ENCODE measurements at places on chromosomes 16 and 17.
A peak's percentile ranks its signal among the peaks of the same experiment; 100 is the strongest.

DNA sequence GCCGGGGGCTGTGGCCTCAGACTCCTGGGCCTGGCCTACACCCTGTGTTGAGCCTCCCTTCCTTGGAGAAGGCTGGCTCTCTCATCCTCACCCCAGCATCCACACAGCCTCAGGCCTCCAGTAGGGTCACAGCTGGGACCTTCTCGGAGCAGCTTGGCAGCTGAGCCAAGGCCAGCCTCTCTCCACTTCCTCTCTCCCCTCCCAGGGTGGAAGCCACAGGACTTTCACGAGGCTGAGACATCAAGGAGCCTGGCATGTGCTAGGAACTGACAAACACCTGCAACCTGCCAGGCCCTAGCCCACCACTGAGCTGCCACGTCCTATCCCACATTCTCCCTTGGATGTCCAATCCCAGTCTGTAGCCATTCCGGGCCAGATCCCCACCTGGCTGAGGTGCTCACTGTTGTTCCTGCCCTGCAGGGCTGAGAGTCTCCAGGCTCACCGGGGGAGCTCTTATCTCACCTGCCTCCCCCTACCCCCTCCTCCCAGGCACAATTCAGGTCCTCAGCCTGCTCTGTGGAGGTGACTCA is 3.1 kb downstream of the MMP15 start:
- DNase-seq: no peak

- DNase-seq: no peak
Observed at GRCh38 chr17:75011401-75012095, 922 bp upstream of the MRPL58 start.

DNA sequence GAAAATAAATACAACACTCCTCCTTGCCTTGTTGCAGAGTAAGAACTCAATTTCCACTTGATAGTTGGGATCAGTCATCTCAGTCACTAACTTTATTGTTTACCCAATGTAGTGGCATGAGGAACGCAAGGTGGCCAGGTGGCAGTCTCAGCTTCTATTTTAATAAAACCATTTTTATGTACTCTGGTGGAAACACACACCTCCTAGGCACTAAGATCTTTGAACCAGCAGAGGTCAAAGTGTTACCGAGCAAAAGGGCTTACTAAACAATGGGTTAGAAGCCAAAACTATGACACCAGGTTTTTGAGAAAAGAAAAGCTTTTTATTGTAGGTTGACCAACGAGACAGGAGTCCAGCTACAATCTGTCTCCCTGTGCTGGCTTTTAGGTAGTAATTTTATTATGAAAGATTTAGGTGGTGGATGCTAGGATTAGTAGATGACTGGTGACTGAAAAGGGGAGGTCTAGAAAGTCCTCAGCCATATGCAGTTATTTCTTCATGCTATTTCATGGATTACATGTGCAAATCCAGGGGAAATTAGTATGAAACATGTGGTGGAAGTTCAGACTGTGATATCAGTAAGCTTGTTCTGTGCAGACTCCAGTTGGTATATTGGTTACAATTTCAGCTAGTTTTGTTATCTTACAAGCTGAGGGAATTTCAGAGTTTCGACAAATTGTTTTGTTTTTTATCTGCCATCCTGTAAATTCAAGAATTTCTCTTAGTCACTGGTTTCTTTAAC is 122.3 kb downstream of the PCTP start:
- DNase-seq: no peak

- no peak for DNase-seq
Observed at GRCh38 chr16:53080345-53081031, 25.7 kb downstream of the CHD9 start.

DNA sequence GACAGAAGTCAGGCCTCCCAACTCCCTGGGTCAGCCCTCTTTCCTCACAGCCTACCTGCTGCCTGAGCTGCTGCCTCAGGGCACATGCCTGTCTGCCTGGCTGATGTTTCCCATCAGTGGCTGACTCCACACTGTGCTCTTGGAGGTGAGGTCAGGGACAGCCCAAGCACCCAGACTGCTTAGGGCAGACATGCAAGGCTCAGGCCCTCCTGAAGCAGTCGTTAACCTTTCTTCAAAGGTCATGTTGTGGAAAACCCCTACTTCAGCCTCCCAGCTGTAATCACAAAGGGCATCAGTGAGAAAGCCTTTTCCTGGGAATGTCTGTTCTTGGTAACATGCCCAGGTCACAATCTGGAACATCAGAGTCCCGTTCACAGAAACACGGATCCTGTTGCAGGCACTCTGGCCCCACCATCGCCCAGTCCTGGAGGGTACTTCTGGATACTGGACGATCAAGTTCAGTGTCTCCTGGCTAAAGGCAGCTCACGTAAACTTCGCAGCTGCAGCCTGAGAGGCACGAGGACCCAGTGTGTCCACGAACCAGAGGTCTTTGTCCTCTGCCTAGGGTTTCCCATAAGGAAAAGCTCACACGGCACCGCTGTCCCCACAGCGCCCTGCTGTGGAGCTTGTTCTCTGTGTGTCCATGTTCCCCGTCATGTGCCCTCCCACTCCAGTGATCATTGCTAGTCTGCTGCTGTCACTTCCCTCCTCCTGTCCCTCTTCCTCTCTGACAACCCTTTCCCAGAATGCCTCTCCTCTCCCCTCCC is 54.9 kb downstream of the GNAO1 start:
- peak; percentile 4 for DNase-seq

DNA sequence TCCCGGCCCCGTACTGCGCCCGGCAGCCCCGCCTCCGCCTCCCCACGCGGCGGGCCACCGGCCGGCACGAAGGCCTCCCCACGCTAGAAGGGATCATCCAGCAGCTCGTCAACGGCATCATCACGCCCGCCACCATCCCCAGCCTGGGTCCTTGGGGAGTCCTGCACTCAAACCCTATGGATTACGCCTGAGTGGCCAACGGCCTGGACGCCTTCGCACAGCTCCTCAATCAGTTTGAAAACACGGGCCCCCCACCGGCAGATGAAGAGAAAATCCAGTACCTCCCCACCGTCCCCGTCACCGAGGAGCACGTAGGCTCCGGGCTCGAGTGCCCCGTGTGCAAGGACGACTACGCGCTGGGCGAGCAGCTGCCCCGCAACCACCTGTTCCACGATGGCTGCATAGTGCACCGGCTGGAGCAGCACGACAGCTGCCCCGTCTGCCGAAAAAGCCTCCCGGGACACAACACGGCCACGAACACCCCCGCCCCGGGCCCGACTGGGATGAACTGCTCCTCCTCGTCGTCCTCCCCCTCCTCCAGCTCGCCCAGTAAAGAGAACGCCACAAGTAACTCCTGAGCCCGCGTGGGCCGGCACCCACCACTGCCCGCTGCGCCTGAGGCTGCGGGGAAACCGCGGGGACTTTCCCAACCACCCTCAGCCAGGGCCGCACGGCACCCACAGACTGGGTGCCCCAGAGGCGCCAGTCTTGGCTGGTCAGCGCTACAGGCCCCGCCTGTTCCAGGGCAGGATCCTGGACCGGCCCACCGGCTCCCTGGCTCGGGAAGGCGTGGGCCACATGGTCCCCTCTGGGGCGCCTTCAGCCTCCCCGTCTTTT is 39.0 kb upstream of the AKAP1 start:
- DNase-seq: no peak

DNA sequence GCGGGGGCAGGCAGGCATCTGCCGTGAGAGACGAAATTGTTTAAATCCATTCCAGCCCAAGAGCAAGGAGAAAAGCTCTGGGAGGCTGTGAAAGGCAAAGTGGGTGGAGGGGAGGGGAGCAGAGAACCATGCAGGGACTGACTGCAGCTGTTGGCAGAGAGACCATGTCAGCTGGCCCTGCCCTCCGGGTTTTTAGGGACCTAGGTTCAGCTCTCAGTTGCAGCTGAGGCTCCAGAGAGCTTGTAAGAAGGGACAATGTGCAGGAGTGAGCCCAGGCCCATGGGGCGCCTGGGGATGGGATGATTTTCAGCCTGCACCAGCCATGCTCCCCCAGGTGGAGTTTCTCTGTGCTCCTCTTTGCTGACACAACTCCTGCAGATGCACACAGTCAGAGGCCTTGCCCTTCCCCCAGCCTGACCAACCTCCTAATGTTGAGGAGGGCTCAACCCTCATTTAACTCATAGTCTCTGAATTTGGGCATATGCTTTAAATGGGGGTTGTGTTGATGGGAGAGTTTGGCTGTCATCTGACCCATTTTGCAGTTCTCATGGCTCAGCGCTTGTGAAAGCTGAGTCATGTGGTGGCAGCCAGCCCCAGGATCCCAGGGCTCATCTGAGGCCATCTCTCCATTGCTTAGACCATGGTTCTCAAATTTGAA is 70.9 kb downstream of the PLXDC1 start:
- DNase-seq: no peak

GRCh38 chr17:81097943-81098308 is 63.0 kb downstream of the BAIAP2 start:
- DNase-seq: peak; percentile 57

GRCh38 chr17:3959921-3960601 is 4.2 kb downstream of the ATP2A3 start:
- no peak for DNase-seq

GRCh38 chr16:59611556-59611955 is 877.4 kb upstream of the GOT2 start:
- DNase-seq: no peak

GRCh38 chr17:60128171-60128859 is 21.5 kb upstream of the CA4 start:
- no peak for DNase-seq

- no peak for DNase-seq
Observed at GRCh38 chr17:63349478-63350000, 96.6 kb downstream of the CYB561 start.

DNA sequence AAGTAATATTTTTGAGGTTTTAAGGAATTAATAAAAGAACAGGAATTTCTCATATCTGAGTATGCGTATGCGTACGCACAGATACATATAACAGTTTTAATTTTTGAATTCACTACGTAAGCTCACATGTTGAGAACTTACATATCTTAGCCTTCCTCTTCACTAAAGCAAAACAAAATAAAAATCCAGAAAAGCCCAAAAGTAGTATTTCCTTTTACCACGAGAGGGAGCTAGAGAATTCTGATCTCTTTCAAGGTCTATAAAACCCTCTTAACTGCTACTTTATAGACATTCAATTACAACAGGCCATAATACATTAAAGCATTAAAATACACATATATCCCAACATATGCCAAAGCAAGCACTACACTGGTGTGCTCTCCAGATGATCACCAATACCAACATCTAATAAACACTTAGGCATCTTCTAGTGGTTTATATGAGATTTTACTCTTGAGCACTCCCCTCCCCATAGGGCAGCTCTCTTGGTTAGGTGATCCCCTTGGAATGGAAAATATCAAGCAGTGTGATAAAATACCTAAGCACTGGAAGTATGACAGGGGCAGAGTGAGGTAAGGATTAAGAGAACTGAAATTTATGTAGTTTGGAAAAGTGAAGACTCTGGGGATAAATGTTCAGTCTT is 94.0 kb downstream of the SKAP1 start:
- DNase-seq: peak; percentile 97

- DNase-seq: no peak
Observed at GRCh38 chr17:28151001-28151400, 108.5 kb downstream of the NLK start.

- DNase-seq: no peak
Observed at GRCh38 chr17:64219571-64219970, 43.5 kb downstream of the TEX2 start.

- DNase-seq: peak; percentile 75
Observed at GRCh38 chr17:81514739-81515529, 2.3 kb upstream of the ACTG1 start.

- DNase-seq: peak; percentile 40
Observed at GRCh38 chr16:79658301-79659033, 57.9 kb upstream of the MAF start.

DNA sequence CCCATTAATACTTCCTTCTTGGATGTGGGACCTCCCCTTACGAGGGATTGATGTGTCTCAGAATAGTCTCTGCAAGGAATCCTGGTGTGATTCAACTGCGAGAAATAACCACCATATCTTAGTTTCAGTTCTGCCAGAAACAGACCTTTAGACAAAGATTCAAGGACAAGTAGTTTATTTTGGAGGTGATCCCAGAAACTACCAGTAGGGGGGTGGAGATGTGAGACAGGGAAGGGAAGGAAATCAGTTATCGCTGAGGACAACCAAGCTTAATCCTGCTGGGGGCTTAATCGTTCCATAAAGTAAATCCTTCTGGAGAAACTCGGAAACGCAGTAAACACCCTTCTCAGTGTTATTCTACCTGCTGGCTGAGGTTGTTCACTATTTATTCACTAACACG is 5.0 kb upstream of the SDR42E1 start:
- DNase-seq: peak; percentile 60

- no peak for DNase-seq
Observed at GRCh38 chr17:27644586-27644985, 13.6 kb downstream of the LGALS9 start.

DNA sequence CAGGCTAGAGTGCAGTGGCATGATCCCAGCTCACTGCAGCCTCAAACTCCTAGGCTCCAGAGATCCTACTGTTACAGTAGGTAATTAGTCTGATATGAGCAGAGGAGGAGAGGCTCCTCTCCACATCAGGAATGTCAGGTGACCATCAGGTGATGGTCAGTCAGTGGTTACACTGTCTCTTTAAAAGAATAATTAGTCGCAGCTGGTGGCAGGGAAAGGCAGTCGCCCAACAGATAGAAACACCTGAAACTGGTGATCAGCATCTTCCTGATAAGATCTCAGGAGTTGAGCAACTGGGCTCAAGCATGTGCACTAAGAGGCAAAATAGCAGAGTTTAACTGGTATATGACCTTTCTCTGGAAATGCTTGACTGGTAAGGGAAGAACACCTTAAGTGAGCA is 21.5 kb upstream of the ABCA5 start:
- DNase-seq: peak; percentile 47

- no peak for DNase-seq
Observed at GRCh38 chr17:7406235-7406825, 1.3 kb upstream of the NLGN2 start.

DNA sequence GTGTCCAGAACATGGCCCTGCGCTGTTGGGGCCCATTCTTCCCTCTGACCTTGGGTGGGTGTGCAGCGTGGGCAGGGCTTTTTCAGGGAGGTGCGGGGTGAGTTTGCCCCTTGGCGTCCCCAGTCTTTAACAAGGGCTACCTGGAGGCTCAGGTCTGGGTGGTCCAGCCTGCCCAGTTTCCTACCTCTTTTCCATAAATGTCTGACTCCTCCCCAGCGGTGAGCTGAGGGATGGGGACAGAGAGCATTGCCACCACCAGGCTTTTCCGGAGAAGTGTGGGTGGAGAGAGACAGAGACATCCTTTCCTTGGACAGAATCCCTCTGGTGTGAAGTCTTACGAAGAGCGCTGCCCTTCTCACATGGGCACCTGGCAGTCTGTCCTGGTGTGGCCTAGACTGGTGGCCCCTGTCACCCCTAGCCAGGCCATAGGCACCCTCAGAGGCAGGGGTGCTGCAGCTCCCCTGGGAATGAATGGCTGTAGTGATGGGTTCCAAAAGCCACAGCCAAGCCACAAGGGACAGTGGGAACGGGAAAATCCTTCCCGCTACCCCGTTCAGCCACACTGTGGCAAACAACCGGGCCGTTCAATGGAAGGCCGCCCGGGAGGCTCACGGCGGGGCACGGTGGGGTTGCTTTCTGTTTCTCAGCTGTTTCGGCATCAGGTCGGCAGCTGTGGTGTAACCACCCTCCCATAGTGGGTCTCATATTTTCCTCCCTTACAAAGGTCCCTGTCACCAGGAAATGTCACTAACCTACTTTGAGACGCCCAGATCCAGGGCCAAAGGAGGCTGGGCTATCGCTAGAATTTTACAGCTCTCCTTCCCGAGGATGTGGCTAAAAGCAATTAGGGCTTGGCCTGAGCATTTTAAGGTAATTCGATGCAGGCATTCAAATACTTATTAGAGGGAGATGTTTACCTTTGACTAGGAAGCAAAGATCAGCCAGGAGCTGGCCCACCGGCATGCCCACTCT is 61.9 kb upstream of the GSE1 start:
- peak; percentile 22 for DNase-seq
